ENCODE measurements at places on chromosomes 6 and 20. TPM values are rescaled to one million over a fixed set of nuclear protein-coding genes. Genes with fewer than 3 reads are reported as not detected.

KCNQ5 gene
- total RNA-seq, result 1.8 TPM

SLC25A27 gene
- 54.6 TPM for total RNA-seq

NCOA6 gene
- 16.9 TPM for total RNA-seq

MARCKS gene
- 67.1 TPM for total RNA-seq

GRCh38 chr6:34490390-34491090, 24.7 kb downstream of the PACSIN1 start:
- no peaks in the 10 kb centered on the region for H3K4me1 ChIP-seq
- peak; percentile 38 for DNase-seq
- H3K27me3 ChIP-seq, result no peaks in the 10 kb centered on the region
- no peaks in the 10 kb centered on the region for H3K36me3 ChIP-seq
- no peak overlapping the region for H3K27ac ChIP-seq
- H3K4me3 ChIP-seq, result peak overlapping the region; percentile 5

Data from sigmoid colon (tissue), 7 donors.